H1 (cell line): ENCODE measurements at places on chromosomes 6 and 20. TPM values are rescaled to one million over a fixed set of nuclear protein-coding genes. Genes with fewer than 3 reads are reported as not detected.

VWA7 gene
- total RNA-seq: 1.5 and 2.1 TPM in 2 replicates

XKR7 gene
- 1.8 and 2.4 TPM in 2 replicates for total RNA-seq

CNR1 gene
- total RNA-seq: 2.9 and 3.1 TPM in 2 replicates

SIRPB1 gene
- total RNA-seq: 0.54 and 0.99 TPM in 2 replicates

BTNL2 gene
- total RNA-seq: not detected in 2 replicates

MPIG6B gene
- not detected in 2 replicates for total RNA-seq

SAMD3 gene
- total RNA-seq: 1.9 and 3.5 TPM in 2 replicates

HSF2 gene
- 13.7 and 16.3 TPM in 2 replicates for total RNA-seq

PRR18 gene
- 0.19 and 0.23 TPM in 2 replicates for total RNA-seq

BFSP1 gene
- 2.5 and 3.2 TPM in 2 replicates for total RNA-seq

LTV1 gene
- 43.1 and 46.9 TPM in 2 replicates for total RNA-seq

GRM1 gene
- total RNA-seq: 0.78 and 1.3 TPM in 2 replicates

SYCP2 gene
- total RNA-seq: 0.50 and 0.69 TPM in 2 replicates
